NCI-H774 (cell line): ENCODE measurements at places on chromosomes 1 and 21.

- peak; percentile 36 for DNase-seq
Measured at GRCh38 chr1:41783189-41783639, 135.5 kb downstream of the HIVEP3 start.

- no peak for DNase-seq
Measured at GRCh38 chr1:1623631-1624442, 8.1 kb upstream of the MMP23B start.

- DNase-seq: no peak
Measured at GRCh38 chr1:220652995-220653394, 37.2 kb upstream of the C1orf115 start.

DNA sequence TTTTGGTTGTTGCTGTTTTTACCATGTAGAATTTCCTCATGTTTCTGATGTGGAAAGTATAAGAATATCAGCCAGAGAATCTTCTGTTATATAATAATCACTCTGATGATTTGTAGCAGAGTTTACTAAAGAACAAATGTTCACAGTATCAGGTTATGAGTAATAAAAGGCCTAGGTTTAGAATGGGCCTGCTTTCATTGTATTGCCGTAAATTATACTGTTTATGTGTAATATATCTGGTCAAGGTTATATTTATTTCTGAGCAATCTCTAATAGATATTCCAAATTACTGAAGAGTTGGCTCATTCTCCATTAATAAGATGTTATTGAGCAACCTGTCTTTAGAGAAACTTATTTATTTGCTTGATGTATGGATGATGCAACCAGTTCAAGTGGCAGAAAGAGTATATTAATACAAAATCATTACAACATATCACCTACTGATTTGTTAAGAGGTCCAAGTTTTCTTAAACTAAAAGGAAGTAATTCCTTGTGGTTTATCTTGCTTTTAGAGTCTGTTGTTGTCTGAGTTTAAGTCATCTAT lies 649.4 kb upstream of the CXADR start:
- DNase-seq: no peak

GRCh38 chr1:247064304-247064703 lies 14.3 kb downstream of the ZNF670 start:
- DNase-seq: no peak
